ENCODE measurements at places on chromosomes 12 and 14. TPM values are rescaled to one million over a fixed set of nuclear protein-coding genes. Genes with fewer than 3 reads are reported as not detected.

The CABP1 gene
- 6.3 TPM for total RNA-seq

The ZC2HC1C gene
- total RNA-seq: 2.8 TPM

The TPH2 gene
- not detected for total RNA-seq

The OR4K14 gene
- total RNA-seq: not detected

The NPAS3 gene
- 42.9 TPM for total RNA-seq

The NAA30 gene
- 48.5 TPM for total RNA-seq

The CD9 gene
- 17.8 TPM for total RNA-seq

The SRRM4 gene
- total RNA-seq: 19.7 TPM

The ANKRD33 gene
- not detected for total RNA-seq

The C14orf180 gene
- not detected for total RNA-seq

The DLK1 gene
- total RNA-seq: not detected

The ALKBH2 gene
- total RNA-seq: 21.6 TPM

The RNF212B gene
- not detected for total RNA-seq

The PPFIA2 gene
- 338 TPM for total RNA-seq

The CEP128 gene
- total RNA-seq: 34.1 TPM

The VRK1 gene
- total RNA-seq: 53.5 TPM

The KERA gene
- 0.31 TPM for total RNA-seq

The NT5DC3 gene
- 33.2 TPM for total RNA-seq

Data from parietal lobe (tissue), 2 donors.